ENCODE measurements at places on chromosomes 12 and 14. TPM values are rescaled to one million over a fixed set of nuclear protein-coding genes. Genes with fewer than 3 reads are reported as not detected.

The KERA gene
- 0.22 TPM for polyA plus RNA-seq

DNA sequence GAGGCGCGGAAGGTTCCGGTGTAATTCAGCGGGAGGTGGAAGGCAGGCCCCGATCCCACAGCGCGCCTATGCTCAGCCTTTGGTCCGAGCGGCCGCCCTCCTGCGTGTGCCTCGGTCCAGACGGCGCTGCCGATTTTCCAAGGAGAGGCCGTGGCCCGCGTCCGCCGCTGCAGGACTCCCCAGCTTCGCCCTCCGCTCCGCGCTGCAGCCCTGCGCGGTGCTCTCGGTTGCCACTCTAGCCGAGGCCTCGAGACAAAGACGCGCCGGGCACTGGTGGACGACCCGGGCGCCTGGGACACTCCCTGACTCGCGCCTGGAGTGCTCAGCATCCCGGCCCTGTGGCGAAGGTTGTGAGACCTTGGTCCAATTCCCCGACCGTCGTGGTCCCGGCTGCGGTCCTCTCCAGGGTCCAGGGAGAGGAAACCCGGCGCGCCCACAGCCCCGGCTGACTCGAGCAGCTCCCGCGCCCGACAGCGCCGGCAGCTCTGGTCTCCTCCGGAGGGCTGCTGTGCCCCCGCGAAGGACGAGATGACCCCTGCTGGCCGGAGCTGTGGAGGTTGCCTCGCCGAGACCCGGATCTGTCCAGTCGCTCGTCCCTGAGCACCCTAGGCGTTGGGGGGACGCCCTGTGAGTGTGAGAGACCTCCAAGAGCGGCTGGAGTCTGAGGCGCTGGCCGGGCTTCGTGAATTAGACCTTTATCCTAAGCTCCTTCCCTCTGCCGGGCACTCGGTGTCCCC is 6.5 kb downstream of the HOXC12 start:
- DNase-seq, result no peak

DNA sequence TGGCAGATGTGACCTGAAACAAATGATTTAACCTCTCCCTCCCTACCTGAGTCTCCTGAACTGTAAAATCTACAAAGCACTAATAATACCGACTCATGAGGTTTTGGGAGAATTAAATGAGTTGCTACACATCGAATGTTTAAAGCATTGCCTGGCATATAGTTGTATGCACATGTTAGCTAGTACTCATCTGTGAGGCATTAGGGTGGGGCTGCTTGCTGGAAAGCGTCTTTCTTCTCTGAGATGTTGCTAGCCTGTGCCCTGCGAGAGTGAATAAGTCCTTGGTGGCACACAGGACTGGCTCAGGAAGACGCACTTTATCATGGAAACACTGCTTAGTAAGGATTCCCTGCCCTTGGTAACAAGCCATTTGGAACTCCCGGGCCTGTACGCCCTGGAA is 6.1 kb downstream of the RAPGEF3 start:
- DNase-seq, result no peak

DNA sequence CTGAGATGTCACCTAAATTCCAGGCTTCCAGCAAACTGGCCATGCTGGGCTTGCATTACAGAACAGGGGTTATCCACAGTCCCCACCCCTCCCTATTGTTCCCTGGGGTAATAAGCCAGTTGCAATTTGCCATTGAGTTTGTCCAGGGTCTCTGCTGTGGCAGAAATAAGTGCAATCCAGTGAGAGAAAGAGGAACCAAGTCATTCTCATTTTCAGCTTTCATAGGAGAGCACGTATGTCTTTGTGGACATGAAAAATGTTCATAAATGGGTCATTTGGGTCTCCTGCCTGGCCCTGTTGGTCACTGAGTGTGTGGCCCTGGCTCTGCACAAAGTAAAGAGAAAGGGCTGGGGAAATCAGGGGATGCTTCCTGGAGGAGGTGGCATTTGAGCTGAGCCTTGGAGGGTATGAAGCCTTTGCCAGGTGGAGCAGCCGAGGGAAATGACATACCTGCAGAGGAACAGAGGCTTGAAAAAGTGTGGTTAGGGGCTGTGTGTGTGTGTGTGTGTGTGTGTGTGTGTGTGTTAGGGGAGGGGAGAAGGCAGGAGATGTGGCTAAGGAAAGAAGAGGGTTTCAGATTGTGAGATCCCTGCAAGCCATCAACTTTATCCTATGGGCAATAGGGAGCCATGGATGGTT is 29.3 kb downstream of the CMKLR1 start:
- no peak for DNase-seq

- no peak for DNase-seq
Measured at GRCh38 chr12:105986779-105987684, 151.7 kb downstream of the NUAK1 start.

DNA sequence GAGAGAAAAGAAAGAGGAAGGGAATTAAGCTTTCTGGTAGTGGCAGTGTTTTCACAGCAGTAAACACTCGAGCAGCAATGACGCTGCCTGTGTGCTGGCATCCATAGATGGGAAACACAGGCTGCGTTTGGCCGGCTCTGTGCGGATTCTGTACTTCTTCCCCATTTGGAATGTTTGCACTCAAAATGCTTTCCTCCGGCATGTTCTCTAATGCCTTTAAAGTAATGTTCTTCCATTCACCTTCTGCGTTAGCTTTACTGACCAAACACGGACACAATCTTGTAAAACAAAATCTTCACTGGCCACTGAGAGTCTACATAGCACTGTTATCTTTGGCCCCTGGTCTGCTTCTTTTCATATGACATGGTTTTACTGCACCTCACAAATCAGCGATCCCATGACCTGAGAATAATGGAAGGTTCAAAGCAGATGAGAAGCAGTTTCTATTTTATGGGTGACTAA is 31.4 kb downstream of the DCP1B start:
- peak; percentile 72 for DNase-seq

GRCh38 chr12:82108615-82109014 is 249.6 kb downstream of the CCDC59 start:
- no peak for DNase-seq

GRCh38 chr14:75153295-75153694 is 23.1 kb downstream of the TMED10 start:
- peak; percentile 59 for DNase-seq

GRCh38 chr12:29374012-29374411 is 7.0 kb downstream of the ERGIC2 start:
- no peak for DNase-seq

The TXNDC16 gene
- 12.7 TPM for polyA plus RNA-seq

DNA sequence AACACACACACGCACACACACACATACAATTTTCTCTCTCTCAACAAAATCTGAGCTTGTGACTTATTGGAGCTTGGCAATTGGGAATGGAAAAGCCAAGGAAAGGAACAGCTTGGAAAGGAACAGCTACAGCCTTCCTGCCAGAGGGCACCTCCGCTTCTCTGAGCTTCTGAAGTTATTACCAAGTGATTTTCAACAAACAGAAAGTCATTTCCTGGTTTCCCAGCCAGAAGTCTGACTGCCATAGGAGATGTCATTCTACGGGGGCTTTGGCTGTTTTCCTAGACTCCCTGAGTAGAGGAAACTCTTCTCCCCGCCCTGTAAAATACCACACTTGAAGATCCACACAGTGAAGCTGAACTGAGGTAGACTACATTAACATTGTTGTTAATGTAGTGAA is 198.3 kb downstream of the CFAP54 start:
- no peak for DNase-seq

DNA sequence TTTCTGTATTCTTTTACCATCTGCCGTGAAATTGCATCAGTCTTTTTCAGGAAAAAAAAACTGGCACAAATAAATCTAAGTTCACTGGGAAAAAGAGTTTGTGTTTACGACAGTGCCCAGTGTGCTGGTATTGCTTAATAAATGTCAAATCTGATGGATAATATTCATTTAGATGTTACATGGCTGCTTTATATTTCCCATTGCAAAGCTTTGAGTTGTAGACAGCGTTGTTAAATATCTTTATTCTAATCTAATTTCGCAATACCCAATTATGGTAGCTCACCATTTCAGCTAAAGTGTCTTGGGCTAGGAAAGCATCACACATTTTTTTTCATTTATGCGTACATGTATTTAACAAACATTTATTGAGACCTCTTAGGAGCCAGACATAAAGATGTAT is 1994.5 kb upstream of the FLRT2 start:
- no peak for DNase-seq

The PRR4 gene
- 6.1 TPM for polyA plus RNA-seq

GRCh38 chr12:93589081-93589480 is 16.6 kb downstream of the SOCS2 start:
- DNase-seq, result no peak

The GPR84 gene
- 0.16 TPM for polyA plus RNA-seq

- no peak for DNase-seq
Measured at GRCh38 chr14:53525608-53526007, 372.5 kb upstream of the DDHD1 start.

DNA sequence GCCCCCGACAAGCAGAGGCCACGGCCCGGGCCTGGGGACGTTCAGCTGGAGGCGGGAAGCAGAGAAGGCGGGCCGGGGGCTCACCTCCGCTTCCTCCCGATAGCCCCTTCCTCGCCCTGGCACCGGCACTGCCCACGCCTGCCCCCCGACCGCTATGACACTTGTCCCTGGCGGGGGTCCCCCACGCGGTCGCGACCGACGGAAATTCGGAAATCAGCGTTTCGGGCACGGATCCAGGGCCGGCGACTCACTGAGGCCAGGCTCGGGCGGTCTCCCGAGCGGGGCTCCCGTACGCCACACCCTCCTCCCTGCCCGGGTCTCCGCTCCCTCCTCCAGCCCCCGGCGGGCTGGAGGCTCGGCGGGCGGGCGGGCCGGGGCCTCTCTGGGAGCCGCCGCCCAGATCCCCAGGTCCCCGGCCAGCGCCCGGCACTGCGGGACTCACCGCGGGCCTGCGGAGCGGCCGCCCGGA is 581 bp downstream of the PITPNM2 start:
- peak; percentile 53 for DNase-seq

DNA sequence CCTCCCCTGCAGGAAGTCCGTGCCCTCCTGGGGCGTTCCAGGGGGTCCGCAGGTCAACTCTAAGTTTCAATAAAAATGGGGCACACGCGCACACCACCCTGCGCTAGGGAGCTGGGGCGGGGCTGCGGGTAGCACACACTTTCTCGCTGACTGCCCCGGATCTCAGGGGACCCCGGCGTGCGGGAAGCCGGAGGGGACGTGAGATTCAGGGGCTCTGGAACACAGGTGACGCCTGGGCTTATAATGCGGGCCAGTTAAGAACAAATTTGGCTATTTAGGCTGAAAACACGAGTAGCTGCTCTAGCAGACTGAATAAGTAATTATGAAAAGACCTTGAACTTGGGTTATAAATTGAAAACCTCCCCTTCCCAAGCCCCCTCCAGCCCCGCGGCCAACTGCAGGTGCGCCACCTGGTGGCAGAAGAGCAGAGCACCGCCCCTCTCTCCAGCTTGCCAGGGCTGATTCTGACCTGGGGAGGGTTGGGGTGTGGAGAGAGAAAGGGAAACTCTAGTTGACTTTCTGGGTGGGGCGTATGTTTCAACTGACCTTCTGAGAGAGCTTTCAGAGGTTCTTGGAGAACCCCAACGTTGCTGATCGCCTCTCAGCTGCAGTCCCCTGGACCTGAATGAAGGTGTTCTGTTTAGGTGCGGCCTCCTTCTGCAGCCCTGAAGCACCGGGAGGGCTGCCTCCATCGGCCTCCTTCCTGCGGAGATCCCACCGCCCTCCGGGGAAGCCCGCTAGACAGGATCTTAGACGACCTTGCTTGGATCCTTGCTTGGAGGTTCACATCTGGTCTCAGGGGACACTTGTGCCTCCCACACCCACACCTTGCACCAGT is 118.4 kb upstream of the EVL start:
- DNase-seq, result no peak

DNA sequence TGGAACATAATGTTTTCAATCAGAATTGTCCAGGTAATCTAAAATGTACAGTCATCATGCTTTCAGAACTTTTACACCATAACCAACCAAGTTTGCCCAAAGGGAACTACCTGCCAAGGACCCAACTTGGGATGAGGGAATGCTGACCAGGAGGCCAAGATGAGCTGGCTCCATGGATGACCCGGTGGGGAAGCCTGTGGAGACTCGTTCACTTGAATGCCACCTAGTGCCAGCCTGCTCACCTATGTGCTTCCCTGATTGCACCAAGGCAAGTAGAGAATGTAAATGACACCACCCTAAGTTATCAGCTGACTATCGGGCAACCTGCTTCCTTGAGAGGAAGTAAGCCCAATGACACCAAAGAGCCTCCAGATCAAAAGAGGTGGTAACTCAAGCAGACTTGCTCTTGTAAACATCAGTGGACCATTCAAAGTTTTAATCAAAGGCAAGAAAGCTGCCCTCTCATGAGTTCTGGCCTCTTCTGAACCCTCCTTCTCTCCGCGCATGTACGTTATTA is 137.3 kb downstream of the TTC7B start:
- no peak for DNase-seq

GRCh38 chr12:20527417-20528163 is 159.3 kb downstream of the PDE3A start:
- DNase-seq, result no peak

The TMEM132C gene
- 1.3 TPM for polyA plus RNA-seq

The TSHR gene
- polyA plus RNA-seq, result 0.16 TPM

GRCh38 chr12:131348231-131348630 is 362.7 kb upstream of the SFSWAP start:
- no peak for DNase-seq

The KIF21A gene
- polyA plus RNA-seq, result 35.5 TPM

The SMOC1 gene
- 0.85 TPM for polyA plus RNA-seq

The PRB2 gene
- 0.28 TPM for polyA plus RNA-seq

The P2RX2 gene
- polyA plus RNA-seq, result 24.1 TPM

The PLEKHG7 gene
- 0.54 TPM for polyA plus RNA-seq

The LRP6 gene
- 25.2 TPM for polyA plus RNA-seq

- peak; percentile 2 for DNase-seq
Measured at GRCh38 chr12:33437598-33437997, 2.0 kb downstream of the SYT10 start.

- no peak for DNase-seq
Measured at GRCh38 chr14:79197516-79197915, 1013.8 kb downstream of the DIO2 start.

The MSRB3 gene
- polyA plus RNA-seq, result 23.1 TPM

- DNase-seq, result no peak
Measured at GRCh38 chr12:9867531-9867930, 1.6 kb downstream of the CLEC2B start.

GRCh38 chr12:92543840-92544239 is 158.9 kb upstream of the PLEKHG7 start:
- peak; percentile 48 for DNase-seq

GRCh38 chr12:117284140-117284539 is 77.3 kb downstream of the NOS1 start:
- DNase-seq, result no peak

GRCh38 chr12:56071648-56072047 is 8.3 kb upstream of the ERBB3 start:
- no peak for DNase-seq

Data from large intestine (tissue), 12 donors.